Activated T-helper 1 cell treated with anti-CD3 and anti-CD28 coated beads, Interleukin-2, amount 50 U/mL, for 16 hours (primary cell): ENCODE measurements at places on chromosomes 7 and 10.

DNA sequence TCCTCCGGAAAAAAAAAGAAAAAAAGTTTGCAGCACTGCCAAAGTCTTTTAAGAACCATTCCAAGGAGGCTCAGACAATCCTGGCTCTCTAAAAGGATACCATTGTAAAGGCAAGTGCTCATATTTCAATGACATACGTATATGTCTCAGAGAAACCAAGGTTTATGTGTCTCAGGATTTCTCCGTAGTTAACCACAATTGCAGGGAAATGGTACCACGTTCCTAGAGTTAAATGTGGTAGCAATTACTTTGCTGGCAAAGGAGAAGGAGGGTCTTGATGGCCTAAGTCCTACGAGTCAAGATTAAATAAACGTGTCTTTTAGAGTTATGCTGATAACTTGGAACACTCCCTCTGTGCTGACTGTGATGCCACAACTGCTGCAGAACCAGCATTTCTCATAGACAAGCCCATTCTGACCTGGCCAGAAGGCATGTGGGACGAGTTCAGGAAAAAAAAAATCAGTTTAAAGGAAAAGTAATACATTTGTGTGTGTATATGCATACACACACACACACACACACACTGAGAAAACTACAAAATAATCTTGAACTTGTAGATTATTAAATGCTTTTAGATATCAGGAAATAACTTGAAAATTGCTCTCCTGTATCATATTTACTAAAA is 245.9 kb downstream of the FGFR2 start:
- no peak for DNase-seq

DNA sequence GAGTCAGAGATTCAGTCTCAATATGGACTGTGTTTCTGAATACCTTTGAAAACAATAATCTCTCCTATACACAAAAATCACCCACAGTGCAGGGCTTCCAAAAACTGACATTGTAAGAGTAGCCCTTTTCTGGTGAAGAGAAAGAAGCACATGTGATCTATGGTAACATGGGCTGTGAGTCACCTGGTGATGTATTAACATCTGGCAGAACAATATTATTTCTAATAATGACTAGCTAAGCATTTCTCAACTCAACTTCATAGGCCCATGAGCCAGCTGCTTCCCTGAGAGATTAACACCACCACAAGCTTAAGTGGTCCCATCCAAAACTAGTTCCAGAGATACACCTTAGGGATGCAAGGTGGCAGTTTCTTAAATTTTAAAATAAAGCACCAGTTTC is 331.0 kb upstream of the NRP1 start:
- DNase-seq: no peak

- DNase-seq: no peak
These were observed 31.1 kb upstream of the CNPY1 start for GRCh38 chr7:155577509-155577905.

- DNase-seq: no peak
These were observed 785.2 kb downstream of the NRG3 start for GRCh38 chr10:82660205-82660604.

DNA sequence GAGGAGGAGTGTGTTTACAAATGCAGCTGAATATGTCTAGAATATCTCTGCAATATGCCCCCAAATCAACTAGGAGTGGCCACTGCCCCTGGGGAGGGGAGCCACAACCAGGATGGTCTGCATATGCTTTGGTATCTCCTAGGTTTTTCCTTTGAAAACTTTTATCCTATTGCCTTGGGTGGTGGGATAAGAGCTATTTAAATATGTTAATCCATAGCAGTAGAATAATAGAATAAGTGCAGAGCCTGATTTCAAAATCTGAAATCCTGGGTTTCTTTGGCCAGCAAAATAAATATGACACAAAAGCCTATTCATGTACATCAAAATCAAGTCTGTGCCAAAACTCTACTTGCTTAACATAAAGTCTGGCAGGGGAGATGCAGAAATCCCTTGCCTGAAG is 79.6 kb upstream of the FGFR2 start:
- no peak for DNase-seq

DNA sequence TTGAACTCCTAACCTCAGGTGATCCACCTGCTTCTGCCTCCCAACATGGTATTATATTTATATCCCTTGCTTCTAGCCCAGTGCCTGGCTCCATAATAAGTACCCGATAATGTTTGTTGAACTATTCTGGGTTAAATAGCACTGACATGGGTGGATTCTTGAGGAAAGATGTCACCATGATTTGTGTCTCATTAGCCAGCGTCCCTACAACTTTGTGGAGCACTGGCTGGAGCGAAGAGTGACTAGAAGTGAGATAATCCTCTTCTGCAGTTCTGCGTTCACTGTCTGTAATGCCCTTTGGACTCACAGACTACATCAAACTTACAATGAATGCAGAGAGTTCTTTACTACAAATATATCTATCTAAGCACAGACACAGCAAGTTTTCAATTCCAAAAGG is 16.9 kb upstream of the AKR1E2 start:
- DNase-seq: no peak

- no peak for DNase-seq
These were observed 18.7 kb downstream of the MYO1G start for GRCh38 chr7:44960011-44960580.

GRCh38 chr7:148941598-148942275 is 57.6 kb upstream of the EZH2 start:
- DNase-seq: peak; percentile 35

DNA sequence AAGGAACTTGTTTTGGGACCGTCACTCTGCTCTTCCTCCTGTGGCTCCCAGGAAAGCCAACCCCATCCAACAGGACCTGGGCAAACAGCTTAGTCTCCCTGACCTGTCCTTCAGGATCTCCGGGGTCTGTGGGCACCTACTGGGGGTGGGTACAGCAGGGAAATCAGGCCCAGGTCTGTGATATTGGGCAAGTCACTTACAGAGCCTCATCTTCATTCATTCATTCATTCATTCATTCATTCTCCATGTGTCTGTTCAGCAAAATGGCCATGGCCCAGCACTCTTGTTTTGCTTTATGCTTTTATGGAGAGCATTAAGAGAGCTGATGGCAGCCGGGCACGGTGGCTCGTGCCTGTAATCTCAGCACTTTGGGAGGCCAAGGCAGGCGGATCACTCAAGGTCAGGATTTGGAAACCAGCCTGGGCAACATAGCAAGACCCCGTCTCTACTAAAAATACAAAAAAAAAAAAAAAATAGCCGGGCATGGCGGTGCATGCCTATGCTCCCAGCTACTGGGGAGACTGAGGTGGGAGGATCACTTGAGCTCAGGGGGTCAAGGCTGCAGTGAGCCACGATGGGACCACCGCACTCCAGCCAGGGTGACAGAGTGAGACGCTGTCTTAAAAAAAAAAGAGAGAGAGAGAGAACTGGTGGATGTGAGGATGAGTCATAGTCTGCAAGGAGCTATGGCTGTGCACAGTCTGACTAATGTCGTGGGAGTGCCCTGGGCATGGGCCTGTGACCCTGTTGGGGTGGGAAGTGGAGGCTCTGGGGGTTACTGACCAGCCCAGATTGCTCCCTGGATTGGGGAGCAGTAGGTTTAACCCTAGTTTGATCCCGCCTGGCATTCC is 54.3 kb downstream of the CLIP2 start:
- DNase-seq: no peak

DNA sequence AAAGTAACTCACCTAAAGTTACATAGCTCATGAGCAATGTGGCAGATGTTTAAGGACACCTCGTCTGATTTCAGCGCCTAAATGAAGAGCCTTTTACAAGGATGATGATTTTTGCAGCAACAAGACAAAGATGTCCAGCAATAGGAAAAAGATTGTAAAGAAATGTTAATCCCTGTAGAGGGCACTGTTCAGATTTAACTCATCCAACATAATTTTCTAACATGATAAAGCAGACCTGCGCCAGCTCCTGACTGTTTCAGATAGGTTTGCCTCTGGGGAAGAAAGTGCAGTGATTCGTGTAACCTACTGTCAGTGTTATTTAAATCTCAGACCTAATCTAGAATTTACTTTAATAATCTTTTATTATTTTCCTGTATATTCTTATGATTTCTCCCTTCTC is 595.2 kb downstream of the AUTS2 start:
- DNase-seq: no peak

DNA sequence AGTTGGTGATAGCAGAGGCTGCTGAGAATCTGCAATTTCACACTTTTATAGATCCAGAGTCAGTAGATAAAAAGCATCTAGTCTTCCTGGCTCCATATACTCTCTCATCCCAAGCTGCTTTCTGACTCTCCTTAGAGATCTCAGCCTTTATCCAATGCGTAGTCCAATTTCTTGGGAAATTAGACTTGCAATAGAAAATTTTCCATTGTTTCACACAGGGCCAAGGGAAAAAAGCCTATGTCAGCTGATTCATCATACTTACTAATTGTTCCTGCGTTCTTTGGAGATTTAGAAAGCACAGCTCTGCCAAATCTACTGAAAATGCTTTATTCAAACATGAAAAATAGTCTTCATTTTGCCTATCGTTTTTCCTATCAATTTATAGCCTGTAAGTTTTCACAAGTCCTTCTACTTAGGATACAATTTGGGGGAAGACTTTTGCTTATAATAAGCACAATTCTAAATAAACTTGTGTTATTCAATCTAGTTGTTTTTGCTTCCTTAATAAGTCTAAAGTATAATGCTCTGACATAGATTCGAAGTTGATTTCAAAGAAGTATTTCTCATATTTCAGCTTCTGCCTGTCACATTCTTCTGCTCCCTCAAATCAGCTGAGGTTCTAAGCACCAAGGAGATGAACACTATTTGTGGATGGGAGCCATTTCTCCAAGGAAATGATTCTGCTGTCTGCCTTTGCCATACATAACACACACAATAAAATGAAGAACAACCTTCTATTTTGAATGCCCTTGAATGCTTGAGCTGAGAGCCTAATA is 165.4 kb downstream of the ADAM12 start:
- DNase-seq: no peak

- DNase-seq: no peak
These were observed 127.8 kb upstream of the NPSR1 start for GRCh38 chr7:34530259-34530658.

- DNase-seq: no peak
These were observed 48.2 kb downstream of the CUBN start for GRCh38 chr10:17081431-17081830.

- no peak for DNase-seq
These were observed 36.0 kb downstream of the GNA12 start for GRCh38 chr7:2807845-2808772.

GRCh38 chr10:58264780-58265179 is 2.9 kb downstream of the IPMK start:
- DNase-seq: no peak

- no peak for DNase-seq
These were observed 335.2 kb downstream of the SDK1 start for GRCh38 chr7:3636131-3636860.

GRCh38 chr7:18445916-18446520 is 49.5 kb upstream of the HDAC9 start:
- no peak for DNase-seq

GRCh38 chr7:123367031-123367430 is 167.3 kb upstream of the SLC13A1 start:
- DNase-seq: no peak

GRCh38 chr10:52836816-52837215 is 64.2 kb upstream of the MBL2 start:
- DNase-seq: no peak

DNA sequence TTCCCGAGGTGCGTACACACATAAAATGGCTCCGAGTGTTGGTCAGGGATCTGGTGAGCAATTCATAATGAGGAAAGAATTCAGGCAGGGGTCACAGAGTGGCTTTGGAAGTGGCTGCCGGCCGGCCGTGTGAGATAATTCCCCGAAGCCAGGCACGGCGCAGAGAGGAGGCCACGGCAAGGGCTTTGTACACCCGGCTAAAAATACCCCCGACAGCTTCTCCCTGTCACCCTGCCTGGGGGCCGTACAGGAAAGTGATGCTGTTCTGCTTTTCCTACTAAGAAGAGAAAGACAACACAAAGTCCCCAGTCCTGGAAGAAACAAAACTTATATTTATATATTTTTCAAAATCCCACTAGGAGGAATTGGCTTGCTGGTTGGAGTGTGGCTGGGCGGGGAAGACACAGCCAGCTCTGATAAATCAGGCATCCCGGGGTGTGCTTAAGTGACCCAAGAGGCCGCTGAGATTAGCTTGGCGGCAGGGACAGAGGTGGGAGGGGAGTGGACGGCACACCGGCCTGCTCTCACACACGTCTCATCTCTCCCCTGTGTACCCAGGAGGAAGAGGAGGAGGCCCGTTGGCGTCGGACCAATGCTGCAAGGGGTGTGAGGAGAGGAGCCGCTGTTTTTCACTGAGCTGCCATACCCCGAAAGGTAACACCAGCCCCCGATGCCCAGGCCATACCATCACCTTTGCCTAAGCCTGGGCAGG is 70.5 kb downstream of the ZMIZ1 start:
- DNase-seq: no peak

DNA sequence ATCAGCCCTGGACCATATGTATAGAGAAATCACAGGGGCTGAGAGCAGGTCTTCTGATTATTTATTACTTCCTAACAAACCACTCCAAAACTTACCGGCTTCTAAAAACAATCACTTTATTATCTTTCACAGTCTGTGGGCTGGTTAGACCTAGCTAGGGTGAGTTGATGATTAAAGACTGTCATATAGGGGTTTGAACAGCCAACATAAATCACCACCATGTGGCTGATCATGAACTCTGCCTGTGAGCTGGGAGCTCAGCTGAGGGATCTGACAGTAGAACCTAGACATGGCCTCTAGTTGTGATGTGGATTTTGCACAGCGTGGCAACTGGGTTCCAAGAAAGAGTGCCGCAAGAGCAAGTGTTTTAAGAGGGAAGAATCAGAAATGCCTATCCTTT is 305.4 kb downstream of the CSTF2T start:
- DNase-seq: no peak

- DNase-seq: no peak
These were observed 76.4 kb downstream of the MPLKIP start for GRCh38 chr7:40058026-40058425.

- no peak for DNase-seq
These were observed 22.5 kb upstream of the CHRM2 start for GRCh38 chr7:136845899-136846465.

DNA sequence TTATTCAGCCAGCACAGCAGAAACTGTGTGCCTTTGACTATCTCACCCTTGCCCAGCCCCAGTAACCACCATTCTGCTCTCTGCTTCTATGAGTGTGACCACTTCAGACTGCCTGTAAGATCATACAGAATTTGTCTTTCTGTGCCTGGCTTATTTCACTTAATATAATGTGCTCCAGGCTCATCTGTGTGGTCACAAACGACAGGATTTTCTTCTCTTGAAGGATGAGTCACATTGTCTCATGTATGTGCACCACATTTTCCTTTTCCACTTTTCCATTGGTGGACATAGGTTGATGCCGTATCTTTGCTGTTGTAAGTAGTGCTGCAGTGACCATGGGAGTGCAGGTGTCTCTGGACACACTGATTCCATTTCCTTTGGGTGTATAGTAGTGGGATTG is 122.5 kb upstream of the LANCL2 start:
- no peak for DNase-seq
